Pulmonary artery endothelial cell (primary cell): ENCODE measurements at places on chromosomes 13 and 19. TPM values are rescaled to one million over a fixed set of nuclear protein-coding genes. Genes with fewer than 3 reads are reported as not detected.
A peak's percentile ranks its signal among the peaks of the same experiment; 100 is the strongest.

DNA sequence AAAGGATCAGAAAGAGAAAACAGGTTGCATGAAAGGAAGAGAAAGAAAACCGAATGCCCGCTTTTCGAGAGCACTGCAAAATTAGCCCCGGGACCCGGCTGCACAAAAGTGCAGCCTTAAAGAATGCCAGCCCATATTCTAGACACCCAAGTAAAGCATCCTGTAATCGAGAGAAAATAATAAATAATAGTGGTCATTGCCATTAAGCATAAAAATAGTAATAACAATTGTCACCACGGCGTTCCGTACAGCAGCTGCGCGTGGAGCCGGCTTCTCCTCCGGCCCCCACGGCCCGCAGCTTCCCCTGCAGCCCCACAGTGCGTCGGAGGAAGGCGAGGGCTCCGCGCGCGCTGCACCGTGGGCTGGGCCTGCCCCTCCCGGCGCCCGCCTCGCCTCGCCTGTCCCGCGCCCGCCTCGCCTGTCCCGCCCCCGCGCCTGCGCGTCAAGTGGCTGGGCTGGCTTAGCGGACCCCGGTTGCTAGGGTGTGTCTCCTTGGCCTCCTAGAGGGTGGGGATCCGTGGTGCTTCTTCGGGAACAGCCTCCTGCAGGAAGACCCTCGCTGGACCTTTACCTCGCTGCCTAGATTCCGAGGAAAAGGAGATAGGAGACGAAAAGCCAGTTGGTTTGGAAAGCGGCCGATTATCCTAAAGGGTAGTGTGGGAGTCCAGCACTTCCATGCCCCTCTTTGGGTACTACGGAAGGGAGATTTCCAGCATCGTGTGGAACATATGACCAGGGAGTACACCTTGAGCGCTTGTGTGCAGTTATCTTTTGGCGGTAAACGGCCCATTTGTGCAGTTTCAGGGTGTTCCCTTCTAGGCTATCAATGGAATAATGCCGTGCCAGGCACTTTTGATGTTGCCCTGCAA is at the start of gene LRRC63:
Gene LRRC63 (plus strand): TSS at position 446 of the 869 bp plus-strand sequence. CDS start 1,107 bp downstream, outside the sequence.
- no peak for DNase-seq

GRCh38 chr19:2973229-2973628 is 4.1 kb upstream of the TLE6 start:
- no peak for DNase-seq

GRCh38 chr19:18205200-18205892 is 1.5 kb upstream of the RAB3A start:
- DNase-seq = no peak

DNA sequence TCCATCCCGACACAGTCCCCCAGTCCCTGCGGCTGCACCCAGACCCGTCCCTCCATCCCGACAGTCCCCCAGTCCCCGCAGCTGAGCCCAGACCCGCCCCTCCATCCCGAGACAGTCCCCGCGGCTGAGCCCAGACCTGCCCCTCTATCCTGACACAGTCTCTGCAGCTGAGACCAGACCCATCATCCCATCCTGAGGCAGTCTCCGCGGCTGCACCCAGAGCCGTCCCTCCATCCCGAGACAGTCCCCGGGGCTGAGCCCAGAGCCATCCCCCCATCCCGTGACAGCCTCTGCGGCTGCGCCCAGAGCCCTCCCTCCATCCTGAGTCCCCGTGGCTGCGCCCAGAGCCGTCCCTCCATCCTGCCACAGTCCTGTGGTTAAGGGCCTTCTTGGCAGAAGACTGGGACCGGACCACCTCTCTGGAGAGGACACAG is 28.8 kb upstream of the TMEM255B start:
- no peak for DNase-seq

- DNase-seq = no peak
Measured at GRCh38 chr13:71171740-71172139, 695.3 kb downstream of the DACH1 start.

GRCh38 chr19:18551631-18552030 is 6.0 kb upstream of the KXD1 start:
- DNase-seq = no peak

DNA sequence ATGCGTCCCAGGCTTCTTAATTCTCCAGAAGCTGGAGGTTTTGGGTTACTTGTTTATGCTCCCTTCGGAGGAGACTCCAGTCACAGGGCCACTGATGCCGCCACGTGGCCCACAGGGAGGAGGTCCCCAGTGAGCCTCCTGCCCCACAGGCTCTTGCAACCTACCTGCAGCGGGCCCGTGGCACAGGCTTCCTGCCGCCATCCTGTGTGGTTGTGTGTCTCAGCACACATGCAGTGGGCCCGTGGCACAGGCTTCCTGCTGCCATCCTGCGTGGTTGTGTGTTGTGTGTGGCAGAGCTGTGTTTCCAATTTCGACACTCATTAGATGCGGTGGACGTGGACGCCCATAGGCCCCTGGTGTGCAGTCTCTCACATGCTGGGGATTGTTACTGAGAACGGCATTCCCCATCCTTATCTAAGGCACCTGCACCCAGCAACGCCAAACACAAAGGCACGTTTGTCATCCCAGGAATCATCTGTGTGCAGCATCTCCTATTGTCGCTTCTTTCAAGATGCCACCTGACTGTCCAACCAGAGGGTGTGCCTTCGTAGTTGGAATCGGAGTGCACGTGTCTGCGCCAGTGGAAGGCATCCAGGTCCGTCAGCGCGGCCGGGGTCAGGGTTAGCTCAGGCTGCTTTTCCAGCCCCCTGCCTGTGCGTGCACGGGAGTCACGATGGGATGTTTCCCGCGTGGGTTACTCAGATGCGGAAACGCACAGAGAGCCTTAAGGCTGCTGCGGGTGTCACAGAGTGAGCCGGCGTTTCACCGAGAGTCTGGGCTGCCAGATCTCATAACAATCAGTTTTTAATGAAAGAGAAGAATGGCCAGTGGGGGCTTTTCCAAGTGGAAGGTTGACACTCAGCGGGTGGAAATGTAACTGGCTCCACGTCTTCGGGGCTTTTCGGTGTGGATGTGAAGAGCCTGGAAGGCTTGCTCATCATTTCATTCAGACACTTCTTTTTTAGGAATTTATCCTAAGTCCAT is 119.8 kb downstream of the ATP11A start:
- DNase-seq = no peak

GRCh38 chr13:83350569-83350968 is 531.7 kb downstream of the SLITRK1 start:
- DNase-seq = no peak

DNA sequence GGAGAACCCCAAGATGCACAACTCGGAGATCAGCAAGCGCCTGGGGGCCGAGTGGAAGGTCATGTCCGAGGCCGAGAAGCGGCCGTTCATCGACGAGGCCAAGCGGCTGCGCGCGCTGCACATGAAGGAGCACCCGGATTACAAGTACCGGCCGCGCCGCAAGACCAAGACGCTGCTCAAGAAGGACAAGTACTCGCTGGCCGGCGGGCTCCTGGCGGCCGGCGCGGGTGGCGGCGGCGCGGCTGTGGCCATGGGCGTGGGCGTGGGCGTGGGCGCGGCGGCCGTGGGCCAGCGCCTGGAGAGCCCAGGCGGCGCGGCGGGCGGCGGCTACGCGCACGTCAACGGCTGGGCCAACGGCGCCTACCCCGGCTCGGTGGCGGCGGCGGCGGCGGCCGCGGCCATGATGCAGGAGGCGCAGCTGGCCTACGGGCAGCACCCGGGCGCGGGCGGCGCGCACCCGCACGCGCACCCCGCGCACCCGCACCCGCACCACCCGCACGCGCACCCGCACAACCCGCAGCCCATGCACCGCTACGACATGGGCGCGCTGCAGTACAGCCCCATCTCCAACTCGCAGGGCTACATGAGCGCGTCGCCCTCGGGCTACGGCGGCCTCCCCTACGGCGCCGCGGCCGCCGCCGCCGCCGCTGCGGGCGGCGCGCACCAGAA is 1.1 kb downstream of the SOX1 start:
- DNase-seq = no peak

GRCh38 chr13:97875911-97876310 is 77.6 kb upstream of the IPO5 start:
- DNase-seq = no peak

DNA sequence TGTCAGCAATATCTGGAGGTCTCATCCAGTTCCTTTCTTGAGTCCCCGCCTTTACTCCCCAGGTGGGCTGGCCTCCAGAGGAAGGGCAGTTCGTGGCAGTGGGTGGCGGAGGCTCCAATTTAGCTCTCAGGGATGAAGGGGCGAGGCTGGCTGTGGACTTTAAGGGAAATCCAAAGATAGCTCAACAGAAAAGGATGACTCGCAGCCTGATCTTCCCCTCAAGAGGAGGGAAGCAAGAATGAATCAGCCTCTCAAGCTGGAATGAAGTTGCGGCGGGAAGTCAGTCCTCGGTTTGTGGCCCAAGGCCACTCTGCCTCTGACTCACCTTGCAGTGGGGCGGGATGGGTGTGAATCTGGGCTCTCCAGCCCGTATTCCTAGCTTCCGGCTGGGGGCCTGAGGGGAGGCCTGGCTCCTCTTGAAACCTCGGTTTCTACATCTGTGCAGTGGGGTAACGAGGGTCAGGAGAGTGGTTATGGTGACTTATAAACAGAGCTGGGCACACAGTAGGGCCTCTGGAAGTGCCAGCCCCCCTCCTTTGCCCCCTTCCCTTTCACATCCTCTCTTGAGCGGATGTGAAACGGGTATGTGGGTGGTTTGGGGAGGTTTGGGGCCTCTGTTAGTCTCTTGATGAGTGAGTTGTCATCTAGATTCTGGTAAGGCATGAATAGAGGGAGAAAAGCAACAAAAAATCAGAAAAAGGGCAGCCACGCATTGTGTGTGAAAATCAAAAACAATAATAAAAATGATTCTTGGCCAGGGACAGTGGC is 10.5 kb upstream of the SMG9 start:
- peak; percentile 57 for DNase-seq

DNA sequence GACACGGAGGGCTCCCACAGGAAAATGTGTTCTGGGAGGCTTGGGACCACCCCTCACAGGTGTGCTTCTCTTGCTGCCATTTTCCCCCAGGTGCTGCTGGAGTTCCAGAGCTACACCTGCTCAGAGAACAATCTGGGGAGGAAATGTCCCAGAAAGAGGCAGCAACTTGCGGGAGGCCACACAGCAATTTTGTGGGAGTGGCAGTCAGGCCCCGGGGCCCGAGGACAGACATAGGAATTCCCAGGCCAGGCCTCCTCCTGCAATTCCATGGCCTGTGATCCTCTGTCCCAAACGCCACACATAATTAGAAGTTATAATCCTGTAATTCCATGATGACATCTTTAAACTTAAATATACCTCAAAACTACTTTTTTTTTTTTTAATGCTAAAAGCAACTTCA is 1.8 kb downstream of the RHPN2 start:
- DNase-seq = no peak

- no peak for DNase-seq
Measured at GRCh38 chr19:5131031-5131505, 162.2 kb downstream of the KDM4B start.

DNA sequence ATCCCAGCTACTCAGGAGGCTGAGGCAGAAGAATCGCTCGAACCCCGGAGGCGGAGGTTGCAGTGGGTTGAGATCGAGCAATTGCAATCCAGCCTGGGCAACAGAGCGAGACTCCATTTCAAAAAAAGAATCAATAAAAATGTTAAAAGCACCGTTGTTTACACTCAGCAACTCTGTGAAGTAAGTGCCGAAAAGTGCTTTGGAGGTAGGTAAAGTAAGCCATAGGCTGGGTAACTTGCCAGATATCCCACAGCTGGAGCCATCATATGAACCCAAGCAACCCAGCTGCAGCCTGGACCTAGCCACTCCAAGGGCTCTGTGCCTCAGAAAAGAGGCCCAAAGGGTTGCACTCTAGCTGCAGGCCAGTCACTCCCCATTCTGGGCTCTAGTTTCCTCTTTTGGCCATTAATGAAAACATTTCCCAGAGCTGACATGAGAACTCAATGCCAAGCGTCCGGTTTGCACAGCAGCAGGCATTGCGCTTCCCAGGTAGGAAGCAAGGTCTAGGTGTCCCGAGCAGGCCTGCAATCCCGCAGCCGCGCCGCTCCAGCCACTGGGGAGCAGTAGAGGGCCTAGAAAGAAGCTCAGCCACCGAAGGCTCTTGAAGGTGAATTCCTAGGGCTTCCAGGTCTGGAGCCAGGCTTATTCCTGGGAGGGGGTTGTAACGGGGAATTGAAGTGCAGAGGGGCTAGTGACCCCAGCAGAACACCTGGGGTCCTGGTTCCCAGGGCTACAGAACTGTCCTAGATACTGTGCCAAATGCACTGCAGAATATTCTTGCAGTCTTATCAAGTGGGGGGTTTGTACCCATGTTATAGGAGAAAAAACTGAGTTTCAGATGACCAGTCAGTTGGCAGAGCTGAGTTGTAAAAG is 4.1 kb upstream of the CD79A start:
- peak; percentile 15 for DNase-seq

DNA sequence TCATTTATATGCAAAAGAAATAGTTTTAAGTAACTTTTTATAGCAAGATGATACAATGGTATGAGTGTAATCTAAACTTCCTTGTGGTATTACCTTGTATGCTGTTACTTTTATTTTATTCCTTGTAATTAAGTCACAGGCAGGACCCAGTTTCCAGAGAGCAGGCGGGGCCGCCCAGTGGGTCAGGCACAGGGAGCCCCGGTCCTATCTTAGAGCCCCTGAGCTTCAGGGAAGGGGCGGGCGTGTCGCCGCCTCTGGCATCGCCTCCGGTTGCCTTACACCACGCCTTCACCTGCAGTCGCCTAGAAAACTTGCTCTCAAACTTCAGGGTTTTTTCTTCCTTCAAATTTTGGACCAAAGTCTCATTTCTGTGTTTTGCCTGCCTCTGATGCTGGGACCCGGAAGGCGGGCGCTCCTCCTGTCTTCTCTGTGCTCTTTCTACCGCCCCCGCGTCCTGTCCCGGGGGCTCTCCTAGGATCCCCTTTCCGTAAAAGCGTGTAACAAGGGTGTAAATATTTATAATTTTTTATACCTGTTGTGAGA is 10.2 kb downstream of the PLPPR3 start:
- DNase-seq = no peak

DNA sequence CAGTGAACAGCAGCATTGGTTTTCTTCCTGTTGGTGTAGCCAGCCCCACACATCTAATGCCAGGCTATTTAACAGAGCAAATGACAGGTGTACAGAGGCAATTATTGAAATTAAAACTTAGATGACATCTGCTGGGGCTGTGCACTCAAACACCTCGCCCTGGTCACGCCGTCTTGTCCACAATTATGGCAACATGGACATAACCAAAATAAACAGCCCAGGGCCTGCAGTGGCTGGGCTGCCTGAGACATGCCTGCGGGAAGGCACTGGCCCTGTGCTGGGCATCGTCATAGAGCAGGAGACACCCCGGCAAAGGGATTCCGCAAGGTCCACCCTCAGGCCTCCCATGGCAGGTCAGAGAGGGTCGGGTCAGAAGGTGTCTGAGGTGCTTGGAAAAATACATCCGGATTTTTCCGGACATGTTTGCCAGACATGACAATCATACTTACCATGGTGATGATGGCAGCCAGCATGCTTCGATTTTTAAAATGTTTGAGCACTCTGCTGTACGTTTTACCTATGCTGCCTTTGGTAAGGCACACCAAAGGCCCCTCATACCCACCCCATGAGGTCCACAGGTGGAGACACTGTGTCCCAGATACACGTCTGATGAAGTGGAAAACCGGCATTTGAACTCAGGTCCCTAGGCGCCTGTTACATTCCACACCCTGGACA is 47.8 kb downstream of the TSHZ3 start:
- no peak for DNase-seq

Gene LIM2
- not detected in 2 replicates for total RNA-seq

Gene MEF2B
- total RNA-seq = 0.11 and 0.13 TPM in 2 replicates

Gene TTC9B
- not detected in 2 replicates for total RNA-seq

Gene ZNF729
- total RNA-seq = not detected in 2 replicates

Gene ZNF222
- total RNA-seq = 4.7 and 6.7 TPM in 2 replicates

Gene SHC2
- total RNA-seq = 3.5 and 4.7 TPM in 2 replicates

Gene WASF3
- 15.8 and 16.2 TPM in 2 replicates for total RNA-seq

Gene APOC1
- total RNA-seq = 1.2 and 1.8 TPM in 2 replicates

Gene ARHGAP33
- 2.6 and 2.7 TPM in 2 replicates for total RNA-seq

Gene RDH8
- total RNA-seq = not detected in 2 replicates

Gene ZNF554
- total RNA-seq = 2.4 and 3.2 TPM in 2 replicates
